NCI-H187 (cell line): ENCODE measurements at places on chromosomes 3 and 15.

DNA sequence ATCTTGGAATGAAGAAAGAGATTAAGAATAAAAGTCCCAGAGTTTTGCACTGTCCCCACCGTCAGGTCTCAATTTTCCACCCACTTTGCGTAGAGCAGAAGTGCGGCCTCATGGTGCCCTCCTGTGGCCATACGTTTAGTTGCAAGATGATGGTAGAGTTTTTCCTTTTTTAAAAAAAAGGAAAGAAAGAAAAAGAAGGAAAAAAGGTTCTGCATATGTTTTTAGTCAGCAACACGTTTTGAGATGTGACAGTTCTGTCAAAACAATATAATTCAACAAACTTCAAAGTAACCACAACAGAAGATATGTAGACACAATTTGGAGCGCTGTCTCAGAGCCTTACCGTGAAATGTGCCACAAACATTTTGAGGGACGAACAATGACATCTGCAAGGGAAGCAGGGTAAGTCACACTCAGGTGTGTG lies 24.6 kb downstream of the EBLN2 start:
- no peak for DNase-seq

DNA sequence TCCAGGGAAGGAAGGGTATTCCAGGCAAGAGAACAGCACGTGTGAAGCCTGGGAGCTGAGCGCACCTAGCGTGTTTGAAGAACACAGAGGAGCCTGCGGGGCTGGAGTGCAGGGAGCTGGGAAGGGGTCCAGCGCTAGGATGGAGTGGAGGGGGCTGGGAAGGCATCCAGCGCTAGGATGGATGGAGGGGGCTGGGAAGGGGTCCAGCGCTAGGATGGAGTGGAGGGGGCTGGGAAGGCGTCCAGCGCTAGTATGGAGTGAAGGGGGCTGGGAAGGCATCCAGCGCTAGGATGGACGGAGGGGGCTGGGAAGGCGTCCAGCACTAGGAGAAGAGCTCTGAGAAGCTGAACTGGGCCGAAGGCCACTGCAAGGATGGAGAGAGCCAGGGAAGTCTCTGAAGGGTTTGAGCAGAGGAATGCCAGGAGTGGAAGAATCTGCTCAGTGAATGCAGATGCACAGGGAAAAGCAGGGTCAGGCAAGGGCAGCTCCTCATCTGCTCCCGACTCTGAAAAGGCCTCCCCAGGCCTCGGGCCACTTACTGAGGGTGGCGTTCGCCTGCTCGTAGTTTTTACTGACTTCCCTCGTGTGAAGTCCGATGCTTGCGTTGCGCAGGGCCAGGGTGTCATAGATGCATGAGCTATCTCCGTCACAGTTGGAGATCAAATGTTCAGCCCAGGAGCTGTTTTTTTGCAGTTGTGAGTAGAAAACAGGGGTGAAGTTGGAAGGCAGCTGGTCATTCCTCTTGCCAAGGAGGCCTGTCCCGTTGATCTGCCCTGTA lies 39.8 kb downstream of the MUC20 start:
- no peak for DNase-seq

DNA sequence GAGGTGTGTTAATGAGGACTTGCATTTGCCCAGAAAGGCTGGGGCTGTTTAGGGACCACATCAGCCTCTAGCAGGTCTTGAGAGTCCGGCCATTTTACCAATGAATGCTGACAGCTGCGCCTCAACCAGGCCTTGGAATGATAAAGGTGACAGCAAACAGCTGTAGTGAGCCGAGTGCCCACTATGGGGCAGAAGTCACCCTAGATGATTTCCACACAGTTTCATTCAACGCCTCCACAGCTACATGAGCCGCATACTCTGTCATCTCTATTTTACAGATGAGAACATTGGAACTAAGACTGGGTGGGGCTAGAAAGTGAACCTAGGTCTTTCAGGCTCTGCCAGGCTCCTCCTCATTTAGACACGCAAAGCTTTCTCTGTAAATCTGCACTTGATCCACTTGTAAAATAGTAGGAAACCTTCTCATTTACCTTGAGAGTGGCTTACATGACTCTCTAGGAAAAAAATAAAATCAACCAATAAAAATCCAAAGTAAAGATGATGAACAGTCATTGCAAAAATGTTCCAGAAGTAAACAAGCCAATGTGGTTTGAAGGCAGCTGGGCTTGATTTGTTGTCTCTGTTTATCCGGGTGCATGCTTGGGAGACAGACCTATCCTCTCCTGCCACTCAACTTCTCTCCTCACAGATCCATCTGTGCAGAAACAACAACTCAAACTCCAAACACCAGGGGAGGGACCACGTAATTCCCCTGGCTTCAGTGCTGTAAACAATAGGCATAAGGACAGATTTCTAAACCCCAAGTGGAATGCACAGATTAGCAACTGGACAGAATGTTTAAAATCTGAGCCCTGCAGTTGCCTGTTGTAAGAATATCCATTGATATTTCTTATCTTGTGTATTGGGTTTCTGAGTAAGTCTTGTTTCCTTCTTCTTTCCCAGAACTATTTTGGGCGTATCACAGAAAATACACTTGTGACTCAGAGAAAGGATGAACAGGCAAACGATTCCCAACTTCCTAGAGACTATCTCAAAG lies 31.5 kb upstream of the LDHAL6B start:
- DNase-seq, result peak; percentile 18

- no peak for DNase-seq
Observed at GRCh38 chr3:37862219-37862902, 681 bp downstream of the CTDSPL start.

DNA sequence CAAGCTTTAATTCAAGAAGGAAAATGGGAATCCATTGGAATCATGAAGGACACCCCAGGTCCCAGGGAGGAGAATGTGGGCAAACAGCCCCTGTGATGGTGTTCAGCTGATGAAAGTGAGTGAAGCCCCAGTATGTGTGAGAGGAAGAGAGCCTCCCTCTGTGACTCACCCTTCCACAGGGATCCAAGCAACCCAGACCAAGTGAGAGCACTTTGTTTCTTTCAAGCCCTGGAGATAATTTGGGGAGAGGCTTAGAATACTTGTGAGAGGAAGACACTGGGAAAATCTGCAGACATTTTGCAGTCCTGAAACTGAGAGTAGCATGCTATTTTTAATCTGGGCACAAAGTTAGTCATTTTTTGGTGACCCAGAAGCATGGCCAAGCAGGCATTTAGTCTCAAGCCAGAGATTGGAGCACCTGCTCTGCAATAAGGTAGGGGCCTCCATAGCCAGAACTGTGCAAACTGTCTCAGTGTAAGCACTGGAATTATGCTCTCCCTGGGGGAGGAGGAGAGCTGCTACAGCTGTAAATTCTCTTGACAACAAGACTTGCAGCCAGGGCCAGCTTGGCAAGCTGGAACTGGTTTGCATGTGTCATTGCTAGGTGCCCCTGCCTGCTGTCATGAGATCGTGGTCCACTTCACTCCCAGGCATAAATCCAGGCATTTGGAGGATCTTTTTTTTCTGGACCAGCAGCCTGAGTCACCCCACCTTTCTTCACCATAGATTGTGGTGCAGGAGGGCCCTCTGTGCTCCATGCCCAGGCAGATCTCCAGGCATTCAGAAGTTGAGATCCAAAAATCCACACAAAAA lies 537.8 kb upstream of the DPPA4 start:
- no peak for DNase-seq

DNA sequence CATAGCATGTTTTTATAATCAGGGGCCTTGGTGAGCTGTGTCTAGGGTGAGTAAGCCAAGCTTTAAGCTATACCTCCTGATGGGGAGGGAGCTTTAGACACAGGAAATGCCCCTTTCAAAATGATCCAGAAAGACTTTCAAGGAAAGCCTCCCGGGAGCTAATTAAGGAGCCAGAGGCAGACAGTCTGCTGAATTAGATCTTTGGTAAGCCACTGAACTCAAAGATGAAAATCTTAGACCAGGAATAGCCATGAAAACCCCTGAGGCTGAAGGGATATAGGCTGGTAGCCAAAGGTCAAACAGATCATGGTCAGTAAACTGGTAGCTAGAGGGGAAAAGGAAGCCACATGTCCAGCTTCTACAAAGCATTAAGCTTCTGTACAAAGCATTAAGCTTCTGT lies 42.7 kb upstream of the GAP43 start:
- DNase-seq, result no peak
